ENCODE measurements at places on chromosomes 16 and 17.

DNA sequence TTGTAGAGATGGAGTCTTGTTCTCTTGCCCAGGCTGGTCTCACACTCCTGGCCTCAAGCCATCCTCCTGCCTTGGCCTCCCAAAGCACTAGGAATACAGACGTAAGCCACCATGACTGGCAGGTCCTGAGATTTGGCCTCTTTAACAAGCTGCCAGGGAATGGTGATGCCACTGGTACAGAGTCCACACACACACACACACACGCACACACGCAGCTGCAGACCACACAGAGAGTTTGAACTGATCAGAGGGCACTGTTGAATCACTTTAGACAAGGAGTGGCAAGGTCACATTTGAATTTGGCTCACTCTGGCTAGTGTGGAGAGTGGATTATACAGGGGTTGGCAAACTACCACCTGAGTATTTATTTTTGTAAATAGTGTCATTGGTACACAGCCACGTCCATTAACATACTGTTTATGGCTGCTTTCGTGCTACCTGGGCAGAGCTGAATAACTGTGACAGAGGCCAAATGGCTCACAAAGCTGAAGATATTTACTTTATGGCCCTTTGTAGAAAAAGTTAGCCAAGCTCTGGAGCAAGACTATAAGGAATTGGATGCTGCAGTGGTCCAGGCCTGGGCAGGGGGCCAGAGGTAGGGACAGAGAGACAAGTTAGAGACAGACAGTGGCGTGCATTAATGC lies 9.9 kb downstream of the ITPRIPL2 start:
- DNase-seq: no peak

- DNase-seq: no peak
These were observed 5.0 kb downstream of the SOCS1 start for GRCh38 chr16:11250786-11251524.

- no peak for DNase-seq
These were observed 18.5 kb upstream of the SLC35G3 start for GRCh38 chr17:35212668-35213067.

DNA sequence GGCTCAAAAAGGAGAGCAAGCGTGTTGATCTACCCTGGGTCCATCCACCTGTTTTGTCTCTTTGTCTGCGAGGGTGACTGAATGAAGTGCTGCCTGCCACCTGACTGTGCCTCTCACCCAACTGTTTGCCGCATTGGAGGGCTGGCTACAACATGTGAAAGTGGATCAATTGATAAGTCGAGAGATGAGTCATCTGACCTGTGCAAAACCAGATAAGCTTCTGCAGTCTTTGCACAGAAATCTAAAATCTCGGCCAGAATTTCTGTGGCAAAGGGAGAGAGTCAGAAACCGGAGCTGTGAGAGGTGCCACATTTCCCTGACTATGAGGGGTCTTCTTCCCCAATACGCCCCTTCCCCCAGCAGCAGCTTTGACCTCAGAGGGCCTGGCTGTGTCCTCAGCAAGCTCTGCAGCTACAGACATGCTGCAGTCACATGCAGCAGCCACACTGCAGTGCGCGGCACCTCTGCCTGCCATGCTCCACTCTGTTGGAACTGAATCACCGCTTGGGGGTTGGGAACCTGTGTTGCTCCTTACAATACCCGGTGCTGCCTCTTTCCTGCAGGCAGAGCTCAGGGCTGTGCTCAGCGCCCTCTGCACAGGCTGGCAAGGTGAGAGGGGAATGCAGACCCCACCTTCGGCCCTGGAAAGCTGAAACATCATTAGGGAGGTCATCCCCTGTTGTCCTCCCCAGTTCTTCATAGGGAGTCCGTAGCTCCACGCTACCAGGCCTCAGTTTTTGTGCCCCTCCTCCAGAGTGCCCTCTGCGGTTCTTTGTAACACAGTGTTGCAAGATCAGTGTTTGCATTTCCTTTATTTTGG lies 16.2 kb upstream of the HAS3 start:
- DNase-seq: no peak

GRCh38 chr17:31310886-31311285 lies 3.0 kb downstream of the EVI2B start:
- DNase-seq: no peak

- peak; percentile 82 for DNase-seq
These were observed 4.5 kb downstream of the FBXL19 start for GRCh38 chr16:30927789-30928378.
